ENCODE measurements at places on chromosomes 3 and 15.

DNA sequence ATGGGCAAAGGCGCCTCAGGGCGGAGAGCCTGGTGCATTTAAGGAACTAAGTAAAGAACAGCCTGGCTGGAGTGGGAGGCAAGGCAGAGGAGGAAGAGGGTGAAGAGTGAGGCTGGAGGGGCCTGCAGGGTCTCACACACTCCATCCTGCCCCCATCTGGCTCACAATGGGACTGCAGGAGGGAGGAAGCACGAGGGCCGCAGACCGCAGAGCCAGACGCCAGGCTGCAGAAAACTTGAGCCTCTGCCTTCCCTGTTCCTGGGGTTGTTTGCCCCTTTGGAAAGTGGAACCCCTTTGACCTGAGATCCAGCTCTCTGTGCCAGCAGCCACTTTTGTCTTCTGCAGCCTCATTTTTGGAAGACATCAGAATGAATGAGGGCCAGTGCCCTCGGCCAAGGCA, 138.0 kb downstream of the SRGAP3 start:
- DNase-seq: no peak

DNA sequence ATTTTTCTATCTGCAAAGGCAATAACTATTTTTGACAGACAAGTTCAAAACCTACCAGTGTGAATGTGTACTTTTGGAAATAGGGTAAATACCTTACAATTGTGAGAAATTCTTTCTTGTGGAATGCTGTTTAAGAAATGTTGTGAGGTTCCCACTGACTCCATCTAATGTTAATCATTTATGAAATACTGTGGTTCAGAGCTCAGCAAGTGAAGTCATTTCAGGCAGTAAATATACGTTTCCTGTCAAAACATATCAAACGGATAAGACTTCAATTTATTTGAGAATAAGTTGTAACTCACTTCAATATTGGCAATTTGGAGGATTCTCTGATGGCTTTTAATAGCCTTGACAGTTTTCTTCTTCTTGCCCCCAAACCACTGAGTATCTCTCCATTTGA, 16.4 kb downstream of the TAFA4 start:
- DNase-seq: no peak

- DNase-seq: no peak
Measured at GRCh38 chr3:38969317-38970235, 82.2 kb downstream of the SCN11A start.

- DNase-seq: no peak
Measured at GRCh38 chr15:48143856-48144255, 23.1 kb downstream of the SLC24A5 start.

DNA sequence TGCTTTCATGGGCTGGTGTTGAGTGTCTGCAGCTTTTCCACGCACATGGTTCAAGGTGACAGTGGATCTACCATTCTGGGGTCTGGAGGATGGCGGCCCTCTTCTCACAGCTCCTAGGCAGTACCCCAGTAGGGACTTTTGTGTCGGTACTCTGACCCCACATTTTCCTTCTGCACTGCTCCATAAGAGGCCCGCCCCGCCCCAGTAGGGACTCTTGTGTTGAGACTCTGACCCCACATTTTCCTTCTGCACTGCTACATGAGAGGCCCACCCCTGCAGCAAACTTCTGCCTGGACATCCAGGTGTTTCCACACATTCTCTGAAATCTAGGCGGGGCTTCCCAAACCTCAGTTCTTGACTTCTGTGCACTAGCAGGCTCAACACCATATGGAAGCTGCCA, 383.4 kb upstream of the MEIS2 start:
- no peak for DNase-seq

- no peak for DNase-seq
Measured at GRCh38 chr3:177764377-177764912, 567.2 kb upstream of the TBL1XR1 start.

GRCh38 chr3:163328680-163329079, 1749.6 kb downstream of the SI start:
- no peak for DNase-seq

- DNase-seq: no peak
Measured at GRCh38 chr3:107884719-107885460, 205.9 kb downstream of the CD47 start.

DNA sequence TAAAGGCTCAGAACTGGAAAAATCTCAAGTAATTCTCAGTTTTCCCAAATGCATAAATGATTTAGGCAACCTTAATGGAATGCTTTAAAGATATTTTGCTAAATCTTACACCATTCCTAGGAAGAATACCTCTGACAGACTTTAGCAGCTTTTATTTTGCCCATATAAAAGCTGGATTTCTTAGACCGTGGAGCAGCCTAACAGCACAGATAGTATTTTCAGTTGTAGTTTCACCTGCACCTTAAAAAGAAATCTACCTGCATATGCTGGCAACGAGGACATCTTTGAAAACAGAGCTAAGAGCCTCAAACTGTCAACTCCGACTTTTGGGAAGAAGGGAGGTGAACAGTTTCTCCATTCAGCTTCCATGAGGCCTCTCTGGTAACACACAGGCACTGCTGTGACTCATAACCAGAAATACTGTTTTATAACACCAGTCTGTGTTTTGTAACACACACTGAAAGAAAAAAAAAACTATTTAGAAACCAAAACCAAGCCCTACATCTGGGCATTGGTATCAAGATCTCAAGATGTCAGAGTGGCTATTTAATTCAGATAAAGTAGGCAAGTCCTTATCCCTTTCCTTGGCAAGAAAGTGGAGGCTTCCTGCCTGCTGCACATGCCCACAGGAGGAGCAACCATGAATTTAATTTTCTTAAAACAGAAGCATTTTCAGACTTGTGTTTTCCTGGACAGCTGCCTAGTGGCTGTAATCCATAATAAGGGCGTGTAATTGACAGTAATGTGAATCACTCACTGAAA, 181.5 kb upstream of the ICE2 start:
- no peak for DNase-seq

GRCh38 chr3:134311693-134312071, 61.0 kb upstream of the RYK start:
- no peak for DNase-seq

- DNase-seq: no peak
Measured at GRCh38 chr15:42024303-42024702, 3.5 kb upstream of the PLA2G4E start.

- DNase-seq: no peak
Measured at GRCh38 chr3:192841428-192841827, 76.2 kb downstream of the MB21D2 start.

DNA sequence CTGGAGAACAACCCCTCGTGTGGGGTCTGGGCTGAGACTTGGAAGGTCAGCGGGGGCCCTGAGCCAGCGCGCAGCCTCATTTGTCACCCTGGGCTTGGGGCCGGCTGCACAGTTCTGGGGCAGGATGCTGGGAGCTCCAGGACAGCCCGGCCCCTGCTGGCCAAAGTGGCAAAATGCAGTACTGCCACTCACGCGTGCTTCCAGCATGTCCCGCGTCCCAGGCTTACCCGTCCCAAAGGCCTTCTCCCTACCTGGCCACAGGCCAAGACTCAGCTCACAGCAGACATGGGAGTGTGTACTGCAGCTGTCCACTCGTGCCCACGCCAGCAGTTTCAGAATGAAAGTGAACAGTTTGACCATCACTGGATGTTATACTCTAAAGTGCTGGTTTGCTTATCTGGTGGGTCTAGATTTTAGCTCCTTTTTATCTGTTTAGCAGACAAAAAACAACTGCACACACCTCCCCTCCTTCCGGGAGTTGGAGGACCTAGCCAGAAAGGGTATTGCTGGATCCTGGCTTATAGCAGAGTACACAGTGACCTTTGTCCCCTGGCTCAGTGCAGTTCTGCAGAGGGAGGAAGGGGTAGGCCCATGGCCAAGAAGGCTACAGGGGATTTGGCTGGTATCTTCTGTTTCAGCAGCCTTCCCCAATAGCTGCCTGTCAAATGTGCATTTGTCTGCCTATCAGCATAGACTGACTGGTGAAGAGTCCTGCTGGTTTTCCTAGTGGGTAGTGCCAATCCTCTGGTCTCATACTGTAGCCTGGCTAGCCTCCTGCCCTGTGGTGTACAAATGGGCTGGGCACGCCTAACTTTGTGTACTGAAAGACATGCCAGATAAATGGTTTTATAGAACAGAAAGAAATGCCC, 23.2 kb upstream of the IP6K2 start:
- DNase-seq: peak; percentile 38

DNA sequence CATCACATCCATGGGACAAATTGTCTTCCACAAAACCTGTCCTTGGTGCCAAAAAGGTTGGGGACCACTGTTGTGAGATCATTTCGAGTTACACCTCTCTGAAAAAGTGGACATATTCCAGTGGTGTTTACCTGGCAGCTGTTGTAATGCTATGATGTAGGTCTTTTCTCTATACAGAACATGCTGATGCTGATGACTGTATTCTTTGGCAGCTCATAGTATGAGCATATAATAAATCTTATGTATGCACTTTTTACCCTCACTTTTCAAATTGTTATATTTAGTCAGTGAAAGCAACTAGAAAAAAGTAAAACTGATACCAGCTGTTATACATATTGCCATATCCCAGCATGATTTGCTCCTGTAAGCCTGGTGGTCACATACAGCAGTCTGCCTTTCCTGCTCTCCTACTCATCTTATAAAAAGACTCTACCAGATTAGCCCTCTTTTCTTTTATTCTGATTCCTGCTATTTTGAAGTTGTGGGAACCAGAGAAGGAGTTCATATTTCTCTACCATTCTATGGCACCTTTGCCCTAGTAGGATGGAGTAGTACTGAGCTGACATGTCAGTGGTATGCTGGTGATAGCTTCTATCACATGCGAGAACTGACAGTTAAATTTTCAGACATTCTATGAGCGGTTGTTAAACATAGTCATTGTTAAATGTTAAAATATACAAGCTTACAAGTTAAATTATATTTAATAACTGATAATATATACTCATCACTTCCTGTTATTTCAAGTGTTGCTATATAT, 128.7 kb downstream of the FNDC3B start:
- DNase-seq: no peak

- no peak for DNase-seq
Measured at GRCh38 chr15:56052395-56053045, 59.1 kb upstream of the NEDD4 start.

- DNase-seq: no peak
Measured at GRCh38 chr15:52392008-52392687, 96.5 kb upstream of the MYO5C start.

DNA sequence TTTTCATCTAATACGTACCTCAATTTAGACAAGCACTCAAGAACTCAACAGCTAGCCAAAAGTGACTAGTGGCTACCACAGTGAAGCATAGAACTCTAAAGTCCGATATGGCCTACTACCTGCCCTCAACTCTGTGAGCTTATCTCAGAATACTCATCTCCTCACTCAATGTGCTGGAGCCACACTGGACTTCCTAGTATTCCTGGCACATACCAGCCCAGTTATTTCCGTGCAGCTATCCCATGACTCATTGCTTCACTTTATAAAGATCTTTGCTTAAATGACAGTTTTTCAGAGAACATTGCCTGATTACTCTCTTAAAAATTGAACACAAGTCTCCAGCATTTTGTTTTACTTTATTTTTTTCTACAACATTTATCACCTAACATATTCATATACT, 524.7 kb downstream of the PYDC2 start:
- no peak for DNase-seq

DNA sequence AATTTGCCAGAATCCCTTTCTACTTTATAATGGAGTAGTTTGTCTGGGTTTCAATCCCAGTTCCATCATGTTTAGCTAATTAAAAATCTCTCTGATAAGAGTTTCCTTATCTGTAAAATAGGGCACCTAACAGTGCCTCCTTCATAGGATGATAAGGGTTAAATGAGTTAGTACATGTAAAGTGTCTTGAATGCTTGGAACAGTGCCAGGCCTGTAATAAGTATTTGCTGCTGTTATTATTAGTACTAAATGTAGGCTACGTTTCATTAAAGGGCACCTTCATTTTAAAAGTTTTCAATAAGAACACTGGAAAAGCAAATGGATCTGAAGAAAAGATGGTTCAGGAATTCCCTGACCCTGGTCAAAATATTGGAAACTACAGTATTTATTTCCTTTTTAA, 11.8 kb upstream of the SLC2A2 start:
- DNase-seq: no peak

DNA sequence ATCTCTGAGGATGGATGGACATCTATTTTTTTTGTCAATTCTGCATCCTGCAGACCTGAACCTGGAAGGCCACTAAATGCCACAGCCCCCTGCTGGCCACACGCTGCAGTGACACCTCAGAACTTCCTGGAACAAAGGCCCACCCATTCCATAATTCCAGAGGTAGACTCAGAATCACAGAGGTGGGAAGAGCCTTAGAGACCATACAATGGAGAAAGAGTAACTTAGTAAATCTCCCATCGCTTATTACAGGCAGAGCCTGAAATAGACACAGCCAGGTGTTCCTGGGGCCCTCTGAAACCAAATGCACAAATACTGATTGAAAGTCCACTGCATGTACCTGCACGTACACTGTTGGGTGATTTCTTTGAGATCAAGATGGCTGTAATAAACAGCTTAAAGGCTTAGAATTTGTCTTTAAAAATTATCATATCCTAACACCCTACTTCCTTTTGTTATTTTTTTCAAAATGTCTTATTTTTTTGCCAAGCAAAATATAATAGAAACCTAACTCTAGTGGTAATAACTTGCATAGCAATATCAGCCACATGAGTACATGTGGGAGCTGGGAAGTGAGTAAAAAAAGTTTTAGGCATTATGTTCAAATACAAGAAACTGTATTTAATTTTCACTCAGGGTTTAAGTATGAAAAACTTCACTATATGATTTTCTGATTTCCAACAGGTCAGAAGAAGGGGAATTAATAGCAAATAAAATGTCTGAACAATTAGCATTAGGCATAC, 62.7 kb downstream of the EOMES start:
- DNase-seq: peak; percentile 46

DNA sequence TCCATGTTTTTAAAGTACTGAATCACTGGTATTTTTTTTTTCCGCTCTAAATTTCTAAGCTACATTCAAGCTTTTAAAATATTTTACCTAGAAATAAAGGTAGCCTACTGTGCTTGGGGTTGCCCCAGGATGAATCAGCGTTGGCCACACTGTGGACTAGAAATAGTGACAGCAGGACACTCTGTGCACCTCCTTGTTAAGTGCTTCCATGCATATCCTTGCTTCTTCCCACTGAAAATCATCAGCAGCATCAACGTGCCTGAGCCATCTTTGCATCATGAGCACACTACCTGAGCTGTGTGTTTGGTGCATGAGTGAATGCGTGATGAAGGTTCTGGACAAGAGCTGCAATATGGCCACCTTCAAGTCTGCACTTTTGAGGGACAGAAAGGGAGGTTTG, 142.0 kb upstream of the SLC2A2 start:
- no peak for DNase-seq

- DNase-seq: no peak
Measured at GRCh38 chr15:43871835-43872234, 45.0 kb downstream of the WDR76 start.
